ENCODE measurements at places on chromosomes 3 and 15. TPM values are rescaled to one million over a fixed set of nuclear protein-coding genes. Genes with fewer than 3 reads are reported as not detected.

NEK10 gene
- total RNA-seq = 4.1 TPM

UBA5 gene
- total RNA-seq = 45.1 TPM

GRCh38 chr3:194507571-194507970, 20.8 kb upstream of the ATP13A3 start:
- no peak for DNase-seq

- no peak for DNase-seq
These were observed 223.9 kb downstream of the UACA start for GRCh38 chr15:70539409-70539808.

GRCh38 chr15:90001062-90001682, at the start of gene ZNF710:
ZNF710 (plus strand) TSS chr15:90001324; CDS start chr15:90067138, 65,814 bp downstream.
- DNase-seq = peak; percentile 93

DNA sequence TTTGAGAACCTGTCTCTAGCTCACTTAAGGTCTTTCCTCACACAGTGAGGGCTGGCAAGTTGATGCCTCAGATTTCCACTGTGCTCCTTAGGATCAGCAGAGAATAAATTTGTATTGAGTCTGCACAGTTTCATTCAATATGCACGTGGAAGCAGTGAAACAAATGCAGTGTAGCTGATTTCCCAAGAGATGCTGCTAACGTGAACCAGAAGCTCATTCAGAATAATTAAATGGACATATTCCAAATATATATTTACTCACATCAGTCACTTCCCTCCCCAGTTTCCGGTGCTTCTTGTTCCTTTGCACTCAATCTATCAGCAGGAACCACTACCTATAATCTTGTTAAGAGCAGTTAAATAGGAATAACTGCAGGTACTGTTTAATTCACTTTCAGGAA, 86.1 kb downstream of the UNC13C start:
- DNase-seq = no peak

Data from kidney (tissue), 22 donors.